Tongue (tissue), 3 donors: ENCODE measurements at places on chromosomes 12 and 14.

GRCh38 chr14:105092171-105093037 lies 27.2 kb upstream of the GPR132 start:
- DNase-seq = peak; percentile 29

DNA sequence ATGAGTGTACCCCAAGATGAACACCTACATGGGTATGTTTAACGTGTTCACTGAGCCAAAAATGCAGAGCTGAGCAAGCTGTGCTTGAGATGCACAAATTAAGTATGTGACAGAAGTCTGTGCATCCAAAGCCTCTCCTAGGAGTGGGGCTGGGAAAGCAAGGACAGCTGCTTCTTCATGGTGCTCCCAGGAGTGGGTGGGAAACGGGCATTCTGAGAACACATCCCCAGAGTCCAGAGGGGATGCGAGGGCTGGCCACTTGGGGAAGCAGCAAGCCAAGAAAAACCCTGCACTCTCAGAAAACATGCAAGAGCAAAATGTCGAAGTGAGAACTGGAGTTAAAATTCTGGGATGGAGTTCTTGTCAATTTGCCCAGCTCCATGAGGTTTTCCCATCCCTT lies 414.3 kb downstream of the BCAT1 start:
- DNase-seq = no peak

GRCh38 chr12:11133816-11134215 lies 628 bp downstream of the TAS2R30 start:
- no peak for DNase-seq

DNA sequence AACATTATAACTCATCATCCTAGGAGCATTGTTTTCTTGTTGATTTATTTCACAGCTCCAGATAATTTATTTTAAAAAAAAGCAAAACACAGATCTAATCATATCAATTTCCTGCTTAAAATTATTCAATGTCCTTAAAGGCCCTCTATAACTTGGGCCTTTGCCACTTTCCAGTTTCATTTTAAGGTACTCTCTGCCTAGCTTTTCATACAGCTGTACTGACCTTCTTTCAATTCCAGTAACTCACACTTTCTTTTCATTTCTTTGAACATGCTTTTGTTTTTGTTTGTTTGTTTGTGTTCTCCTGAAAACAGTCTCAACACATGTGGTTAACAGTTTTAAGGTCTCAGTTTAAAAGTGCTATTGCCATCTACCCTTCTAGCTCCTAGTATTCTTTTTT lies 281.9 kb downstream of the ACSS3 start:
- DNase-seq = no peak

DNA sequence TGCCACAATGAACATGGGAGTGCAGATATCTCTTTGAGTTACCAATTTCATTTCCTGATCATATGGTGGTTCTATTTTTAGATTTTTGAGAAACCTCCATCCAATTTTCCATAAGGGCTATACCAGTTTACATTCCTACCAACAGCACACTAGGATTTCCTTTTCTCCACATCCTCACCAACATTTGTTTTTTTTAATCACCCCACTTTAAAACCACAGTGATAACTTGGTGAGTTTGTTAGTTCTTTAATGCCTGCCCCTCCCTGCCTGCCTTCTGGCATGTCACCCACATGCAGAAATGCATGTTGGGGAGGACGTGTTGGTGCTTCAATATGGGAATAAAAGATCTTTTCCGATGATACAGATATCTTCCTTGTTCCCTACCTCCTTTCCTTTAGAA lies 167.9 kb downstream of the CAND1 start:
- no peak for DNase-seq

DNA sequence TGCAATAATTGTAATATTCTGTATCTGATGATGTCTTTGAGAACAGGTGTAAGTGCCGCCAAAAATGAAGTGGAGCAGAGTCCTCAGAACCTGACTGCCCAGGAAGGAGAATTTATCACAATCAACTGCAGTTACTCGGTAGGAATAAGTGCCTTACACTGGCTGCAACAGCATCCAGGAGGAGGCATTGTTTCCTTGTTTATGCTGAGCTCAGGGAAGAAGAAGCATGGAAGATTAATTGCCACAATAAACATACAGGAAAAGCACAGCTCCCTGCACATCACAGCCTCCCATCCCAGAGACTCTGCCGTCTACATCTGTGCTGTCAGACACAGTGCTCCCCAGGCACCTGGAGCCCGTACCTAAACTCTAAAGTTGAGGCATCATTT lies 268.7 kb downstream of the DAD1 start:
- no peak for DNase-seq

- DNase-seq = no peak
Measured at GRCh38 chr14:61713724-61714437, 18.6 kb downstream of the HIF1A start.

- DNase-seq = peak; percentile 13
Measured at GRCh38 chr14:22159099-22159498, 429.9 kb downstream of the DAD1 start.

GRCh38 chr12:4857472-4858291 lies 52.0 kb upstream of the KCNA1 start:
- DNase-seq = peak; percentile 88

DNA sequence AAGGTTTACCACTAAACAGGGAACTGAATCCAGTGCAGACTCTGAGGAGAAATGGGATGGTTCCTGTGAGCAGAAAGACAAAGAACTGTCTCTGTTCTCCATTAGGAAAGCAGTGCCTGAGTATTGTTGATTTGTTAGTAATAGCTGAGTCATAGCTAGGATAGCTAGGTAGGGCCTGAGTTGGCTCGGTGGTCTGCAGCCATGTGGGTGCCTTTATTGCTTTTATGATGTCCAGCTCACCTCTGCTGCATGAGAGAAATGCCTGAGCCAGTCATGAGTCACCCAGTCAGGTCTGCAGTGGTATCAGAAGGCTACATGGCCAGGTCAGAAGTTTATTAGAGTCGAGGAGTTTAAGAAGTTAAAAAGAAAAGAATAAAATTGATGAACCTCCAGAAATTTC lies 24.2 kb downstream of the TRHDE start:
- no peak for DNase-seq

GRCh38 chr14:33842299-33842698 lies 108.6 kb downstream of the EGLN3 start:
- DNase-seq = no peak
